ENCODE measurements at places on chromosomes 2 and 18.

- no peak for DNase-seq
Observed at GRCh38 chr2:46079985-46080560, 217.1 kb upstream of the EPAS1 start.

DNA sequence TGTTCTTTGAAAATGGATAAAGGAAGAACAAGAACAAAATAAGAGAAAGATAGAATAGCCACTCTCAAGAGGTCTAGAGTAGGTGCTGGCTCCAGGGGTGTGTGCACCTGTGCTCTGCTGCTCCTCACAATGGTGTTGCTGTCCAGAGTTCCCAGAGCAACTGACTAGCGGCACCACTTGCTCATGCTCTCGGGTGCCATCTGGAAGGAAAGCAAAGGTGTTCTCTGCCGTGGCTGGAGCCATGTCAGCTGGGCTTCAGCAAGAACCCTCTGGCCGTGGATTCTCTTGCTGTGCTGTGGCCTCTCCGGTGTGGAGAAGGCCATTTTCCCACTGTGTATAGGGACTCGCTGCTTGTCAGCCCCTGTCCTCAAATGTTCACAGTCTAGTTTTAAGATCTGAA, 114.6 kb upstream of the TEX51 start:
- no peak for DNase-seq

GRCh38 chr2:163737190-163737439, 1.3 kb upstream of the FIGN start:
- DNase-seq: no peak

DNA sequence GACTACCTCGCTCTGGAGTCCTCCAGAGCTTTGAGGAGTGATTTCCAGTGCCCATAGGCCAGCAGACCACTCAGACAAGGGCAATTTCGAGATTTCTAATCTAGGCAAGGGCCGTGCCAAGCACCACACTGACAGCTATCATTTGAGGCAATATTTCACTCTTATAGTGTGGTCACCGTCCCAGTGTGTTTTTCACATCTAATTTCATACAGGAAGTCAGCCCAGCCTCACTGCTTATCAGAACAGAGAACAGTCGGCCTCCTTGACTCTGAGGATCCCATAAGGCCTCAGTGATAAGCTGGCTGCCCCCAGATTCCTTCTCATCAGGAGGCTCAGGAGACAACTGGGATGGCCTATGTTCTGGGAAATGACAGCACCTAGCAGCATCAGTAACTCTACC, 581 bp downstream of the CAPN14 start:
- DNase-seq: no peak

- no peak for DNase-seq
Observed at GRCh38 chr2:3159782-3160545, 217.7 kb downstream of the EIPR1 start.

DNA sequence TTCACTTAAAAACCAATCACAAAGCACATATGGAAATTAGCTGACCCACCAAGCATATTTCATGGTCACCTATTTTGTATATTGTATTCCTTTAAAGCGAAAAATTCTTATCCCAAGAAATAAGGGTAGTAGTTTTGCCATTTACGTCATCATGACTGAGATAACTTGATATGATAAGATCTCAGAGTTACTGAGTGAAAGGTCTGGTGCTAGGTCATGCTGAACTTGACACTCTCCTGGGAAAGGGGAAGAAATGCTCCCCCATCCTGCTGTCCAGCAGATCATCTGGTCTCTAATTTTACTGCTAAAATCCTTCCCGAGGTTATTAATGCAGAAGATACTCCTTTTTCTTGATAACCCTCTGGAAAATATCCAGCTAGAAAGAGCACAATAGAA, 78.3 kb downstream of the BCL2 start:
- DNase-seq: no peak

DNA sequence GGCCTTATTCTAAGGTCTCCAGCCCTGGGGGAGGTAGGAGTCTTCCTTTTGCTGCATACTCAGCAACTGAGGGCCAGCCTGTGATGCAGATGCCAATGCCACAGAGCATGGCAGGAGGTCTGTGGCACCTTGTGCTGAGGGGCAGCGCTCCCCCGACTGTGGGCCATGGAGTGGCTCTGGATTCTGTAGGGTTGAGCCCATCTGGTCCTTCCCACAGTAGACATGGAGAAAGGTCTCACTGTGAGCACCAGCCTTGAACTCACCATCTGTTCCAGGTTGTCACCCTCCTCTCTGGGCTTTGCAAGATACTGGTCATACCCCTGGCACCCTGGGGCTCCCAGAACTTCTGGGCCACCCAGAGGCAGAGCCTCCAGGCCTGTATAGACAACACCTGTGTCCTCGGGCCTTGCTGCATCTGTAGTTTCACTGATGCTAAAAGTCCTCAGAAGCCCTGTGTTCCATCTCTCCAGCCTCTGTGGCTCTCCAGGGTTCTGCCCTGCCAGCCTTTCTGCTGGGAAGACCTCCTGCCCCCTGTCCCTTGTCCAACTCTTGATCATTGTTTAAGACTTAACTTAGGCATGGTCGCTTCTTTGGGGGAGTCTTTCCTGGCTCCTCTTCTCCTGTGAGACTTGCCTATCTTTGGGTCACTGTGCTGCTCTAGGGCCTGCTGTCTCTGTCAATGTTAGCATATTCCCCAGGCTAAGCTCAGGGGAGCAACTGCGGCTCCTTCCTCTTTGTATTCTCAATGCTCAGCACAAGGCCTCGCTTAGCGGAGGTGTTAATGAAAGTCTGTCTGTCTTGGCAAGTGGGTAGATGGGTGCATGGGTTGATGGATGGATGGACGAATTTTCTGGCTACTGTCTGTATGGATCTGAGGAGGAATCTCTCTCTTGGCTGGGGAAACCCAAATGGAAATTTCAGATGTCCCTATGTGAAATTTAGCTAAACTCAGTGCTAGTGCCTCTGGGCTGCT, 160.9 kb downstream of the DYSF start:
- DNase-seq: no peak

DNA sequence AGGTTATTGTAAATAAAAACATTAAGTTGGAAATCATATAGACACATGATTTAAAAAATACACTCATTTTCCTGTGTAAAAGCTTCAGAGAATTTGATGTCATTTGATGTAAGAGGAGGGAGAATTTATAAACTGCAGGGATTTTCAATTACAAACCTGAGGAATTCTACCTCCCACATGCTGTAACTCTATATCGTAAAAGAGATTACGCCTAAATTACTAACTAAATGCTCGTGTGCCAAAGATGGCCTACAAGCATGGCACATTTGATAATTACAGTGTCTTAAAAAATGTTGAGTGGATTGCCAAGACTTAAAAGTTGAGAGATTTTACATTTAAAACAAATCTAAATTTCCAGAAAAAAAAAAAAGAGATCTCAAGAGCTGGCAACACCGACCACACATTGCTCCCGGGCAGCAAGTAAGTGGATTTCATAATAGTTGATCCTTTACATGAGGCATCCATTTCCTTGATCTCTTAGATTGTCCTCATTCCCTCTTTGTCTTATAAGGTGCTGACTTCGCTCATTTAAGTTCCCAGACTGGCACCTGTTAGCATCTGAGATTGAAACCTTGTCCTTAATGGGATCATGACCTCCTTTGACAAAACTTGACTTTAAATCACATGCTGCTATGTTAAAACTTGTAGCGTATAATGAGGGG, 840.3 kb upstream of the ZEB2 start:
- DNase-seq: no peak

DNA sequence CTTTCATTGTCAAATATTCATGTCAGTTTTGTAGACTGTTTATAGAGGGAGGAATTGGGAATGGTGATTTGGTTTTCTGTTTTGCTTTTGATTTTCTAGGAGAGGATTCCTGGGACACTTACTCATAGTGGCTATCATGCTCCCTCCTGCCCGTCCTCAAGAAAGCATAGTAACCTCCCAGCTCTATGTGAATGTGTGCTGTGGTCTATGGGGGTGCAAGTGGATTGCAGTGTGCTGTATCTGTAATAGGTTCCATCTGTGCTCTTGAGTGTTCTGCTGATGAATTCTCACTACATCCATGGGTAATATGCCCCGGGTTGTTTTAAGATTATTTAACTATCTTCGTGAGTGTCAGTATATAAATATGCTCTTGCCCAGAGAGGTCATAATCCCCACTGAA, 811.3 kb downstream of the CNTNAP5 start:
- no peak for DNase-seq

GRCh38 chr2:69539549-69539908, 102.3 kb upstream of the NFU1 start:
- DNase-seq: no peak

- DNase-seq: no peak
Observed at GRCh38 chr2:130303169-130303568, 39.5 kb upstream of the IMP4 start.

- no peak for DNase-seq
Observed at GRCh38 chr18:22293417-22293816, 124.0 kb downstream of the GATA6 start.

GRCh38 chr2:158325031-158325781, 131.3 kb downstream of the CCDC148 start:
- no peak for DNase-seq
